BE2C (cell line): ENCODE measurements at places on chromosomes 2 and 18.
A peak's percentile ranks its signal among the peaks of the same experiment; 100 is the strongest.

GRCh38 chr2:120239488-120240287 is 13.0 kb upstream of the RALB start:
- DNase-seq = no peak

DNA sequence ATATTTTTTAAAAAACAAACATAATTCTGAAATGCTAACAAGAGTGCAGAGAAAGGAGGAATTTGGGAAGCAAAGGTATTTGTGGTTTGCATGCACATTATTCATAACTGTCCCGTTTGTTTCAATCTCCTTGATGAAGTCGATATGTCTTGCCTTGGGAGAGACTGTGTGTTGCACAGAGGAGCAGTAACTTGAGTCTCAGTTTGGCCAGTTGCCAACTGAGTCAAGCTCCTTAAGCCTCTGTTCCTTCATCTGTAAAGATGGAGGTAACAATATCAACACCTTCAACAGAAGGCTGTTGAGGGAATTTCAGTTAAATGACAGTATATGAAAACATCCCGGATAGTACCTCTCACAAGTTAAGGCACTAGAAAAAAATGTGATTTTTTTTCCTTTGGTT is 226.2 kb downstream of the ASXL3 start:
- no peak for DNase-seq

DNA sequence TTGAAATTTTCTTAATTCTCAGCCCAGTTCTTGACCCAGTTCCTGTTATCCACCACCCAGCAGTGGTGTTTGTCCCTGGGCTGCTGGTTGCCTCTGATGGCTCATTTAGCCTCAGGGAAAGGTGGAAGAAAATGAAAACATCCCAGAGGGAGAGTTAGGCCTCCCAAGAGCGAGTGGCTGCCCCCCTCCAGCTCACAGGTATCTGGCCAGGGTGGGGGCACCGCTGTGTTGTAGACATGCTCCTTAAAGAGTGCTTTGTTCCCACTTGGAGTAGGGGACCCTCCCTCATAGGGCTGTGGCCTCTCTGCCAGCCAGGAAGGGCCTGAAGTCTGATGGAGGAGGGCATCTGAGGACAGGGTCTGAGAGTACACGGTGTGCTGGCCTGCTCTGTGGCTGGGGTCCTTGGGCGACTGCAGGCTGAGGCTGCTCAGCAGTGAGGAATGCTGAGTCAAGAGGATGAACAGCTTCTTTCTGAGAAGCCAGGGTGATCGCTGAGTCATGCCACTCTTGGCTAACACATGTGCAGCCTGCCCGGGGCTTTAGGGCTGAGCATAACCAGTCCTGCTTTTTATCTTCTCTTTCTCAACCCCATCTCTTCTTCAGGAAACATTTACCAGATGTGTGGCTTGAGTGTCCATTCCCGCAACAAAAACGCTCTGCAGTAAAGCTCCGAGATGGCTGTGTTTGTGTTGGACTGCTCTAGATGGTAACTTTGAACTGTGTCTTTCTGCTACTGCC is 72.3 kb downstream of the IL1R2 start:
- peak; percentile 80 for DNase-seq

- DNase-seq = no peak
Measured at GRCh38 chr2:221997100-221997499, 301.7 kb downstream of the PAX3 start.

DNA sequence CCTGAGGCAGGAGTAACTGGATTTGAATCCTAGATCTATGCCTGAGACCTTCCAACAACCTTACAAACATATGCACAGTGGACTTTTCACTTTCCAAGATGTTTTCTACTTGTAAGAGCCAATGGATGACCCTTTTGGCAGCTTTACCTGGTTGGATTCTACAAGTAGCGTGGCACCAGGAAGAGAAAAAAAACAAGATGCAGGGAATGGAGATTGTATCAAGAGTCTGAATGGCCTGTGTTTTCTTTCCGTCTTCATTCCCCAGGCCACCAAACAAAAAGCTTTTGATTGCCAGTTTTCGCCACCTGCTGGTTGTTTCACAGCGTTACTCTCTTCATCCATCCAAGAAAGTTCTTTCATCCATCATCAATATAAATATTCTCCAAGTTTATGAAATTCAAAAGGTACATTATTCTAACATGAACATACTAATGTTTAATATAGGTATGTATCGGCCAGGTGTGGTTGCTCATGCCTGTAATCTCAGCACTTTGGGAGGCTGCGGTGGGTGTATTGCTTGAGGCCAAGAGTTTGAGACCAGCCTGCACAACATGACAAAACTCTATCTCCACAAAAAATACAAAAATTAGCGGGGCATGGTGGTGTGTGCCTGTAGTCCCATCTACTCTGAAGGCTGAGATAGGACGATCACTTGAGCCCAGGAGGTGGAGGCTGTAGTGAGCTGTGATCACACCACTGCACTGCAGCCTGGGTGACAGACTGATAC is 3.5 kb upstream of the BCL2 start:
- DNase-seq = peak; percentile 52

GRCh38 chr18:3683483-3683882 is 233.5 kb downstream of the TGIF1 start:
- DNase-seq = no peak

- DNase-seq = no peak
Measured at GRCh38 chr2:10720306-10720705, 1.1 kb upstream of the ATP6V1C2 start.

GRCh38 chr2:100017633-100018032 is 124.8 kb downstream of the AFF3 start:
- peak; percentile 32 for DNase-seq

DNA sequence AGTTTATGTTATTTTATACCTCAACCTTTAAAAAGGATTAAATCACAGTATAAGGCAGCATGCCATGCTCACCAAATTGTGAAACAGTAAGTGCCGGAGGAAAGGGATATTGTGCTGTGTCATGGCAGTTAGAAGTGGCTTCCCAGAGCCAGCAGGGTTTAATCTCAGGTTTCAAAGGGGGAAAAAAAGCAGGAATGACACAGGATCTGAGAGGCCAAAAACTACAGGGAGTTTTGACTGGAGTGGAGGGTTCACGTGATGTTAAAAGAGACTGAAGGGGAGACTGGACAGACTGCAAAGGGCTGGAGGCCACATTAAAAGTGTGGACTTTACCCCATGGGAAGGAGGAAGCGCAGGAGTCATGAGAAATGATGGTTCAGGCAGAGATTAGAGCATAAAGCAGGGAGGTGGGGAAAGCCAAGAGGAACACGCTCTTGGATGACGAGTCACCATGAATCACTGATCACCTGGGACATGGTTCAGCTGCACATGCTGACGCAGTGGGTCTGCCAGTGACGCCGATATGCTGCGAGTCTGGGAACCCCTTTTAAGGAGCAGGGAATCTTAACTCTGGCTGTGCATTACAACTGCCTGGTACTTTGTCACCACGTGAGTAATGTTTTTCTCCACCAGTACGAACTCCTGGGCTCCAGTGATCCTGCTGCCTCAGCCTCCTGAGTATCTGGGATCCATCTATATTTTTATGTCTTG is 6.1 kb downstream of the CHMP1B start:
- DNase-seq = no peak

DNA sequence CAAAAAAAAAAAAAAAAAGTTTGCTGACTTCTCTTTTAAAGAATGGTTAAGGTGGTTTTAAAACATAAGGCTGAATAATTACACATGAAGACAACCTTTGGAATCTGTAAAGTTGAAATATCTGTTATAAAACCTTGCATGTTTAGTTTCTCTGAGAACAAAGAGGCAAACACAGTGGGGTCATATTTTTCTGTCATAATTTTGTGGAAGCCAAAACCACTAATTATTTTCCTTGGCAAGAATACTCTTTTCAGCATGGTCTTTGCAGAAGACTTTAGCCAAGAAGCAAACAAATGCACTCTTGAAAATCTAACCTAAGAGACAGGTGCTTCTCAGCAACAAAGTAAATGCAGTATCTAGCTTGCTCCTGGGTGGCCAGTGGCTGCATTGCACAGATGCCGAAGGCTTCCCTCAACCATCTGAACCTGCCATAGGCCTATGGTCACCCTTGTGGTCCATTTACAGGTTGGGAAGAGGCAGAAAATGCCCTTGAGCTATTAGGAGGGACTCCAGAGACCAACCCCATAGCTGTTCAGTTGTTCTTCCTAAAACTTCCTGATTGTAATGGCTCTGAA is 44.8 kb downstream of the ZAP70 start:
- DNase-seq = no peak

GRCh38 chr2:160635488-160635887 is 141.9 kb upstream of the RBMS1 start:
- DNase-seq = no peak

DNA sequence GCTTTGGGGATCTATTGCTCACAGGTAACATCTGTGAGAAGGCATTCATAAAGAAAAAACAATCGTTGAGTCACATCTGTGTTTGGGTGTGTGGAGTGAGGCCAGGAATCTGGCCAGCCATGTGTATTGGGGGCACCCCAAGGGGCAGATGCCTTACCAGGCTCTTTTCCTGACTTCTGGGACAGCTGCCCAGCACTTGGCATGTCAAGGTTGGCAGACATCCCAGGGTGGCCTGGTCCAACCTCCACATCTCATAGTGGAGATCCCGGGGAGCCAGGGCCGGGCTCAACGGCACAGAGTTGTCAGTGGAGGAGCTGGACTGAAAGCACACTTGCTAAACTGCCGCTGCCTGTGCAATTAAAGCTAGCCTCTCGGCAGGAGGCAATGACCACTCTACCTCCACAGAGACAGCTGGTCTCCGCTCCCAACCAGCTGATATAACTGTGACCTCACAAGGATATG is 75.3 kb upstream of the MGAT4A start:
- no peak for DNase-seq

DNA sequence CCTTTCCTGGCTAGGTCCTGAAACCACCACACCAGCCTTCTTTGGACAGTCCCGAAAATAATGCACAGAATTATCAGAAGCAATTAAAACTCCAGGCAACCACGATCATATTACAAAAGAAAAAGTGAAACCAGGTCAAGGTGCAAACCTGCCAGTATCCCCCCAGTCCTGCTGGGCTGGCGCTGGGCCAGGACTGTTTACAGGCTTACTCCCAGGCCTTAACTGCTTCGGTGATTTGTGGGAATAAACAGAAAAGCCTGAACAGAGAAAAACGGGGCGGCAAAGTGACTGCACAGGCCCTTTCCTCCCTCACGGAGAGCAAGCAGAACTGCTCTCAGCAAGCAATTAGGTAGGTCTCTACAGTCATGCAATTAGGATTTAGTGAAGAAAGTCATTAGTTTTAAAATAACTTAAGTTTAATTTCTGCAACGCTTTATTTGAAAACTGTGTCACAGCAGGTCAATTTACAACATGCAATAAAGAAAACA is 1.3 kb downstream of the HDAC4 start:
- DNase-seq = peak; percentile 78

DNA sequence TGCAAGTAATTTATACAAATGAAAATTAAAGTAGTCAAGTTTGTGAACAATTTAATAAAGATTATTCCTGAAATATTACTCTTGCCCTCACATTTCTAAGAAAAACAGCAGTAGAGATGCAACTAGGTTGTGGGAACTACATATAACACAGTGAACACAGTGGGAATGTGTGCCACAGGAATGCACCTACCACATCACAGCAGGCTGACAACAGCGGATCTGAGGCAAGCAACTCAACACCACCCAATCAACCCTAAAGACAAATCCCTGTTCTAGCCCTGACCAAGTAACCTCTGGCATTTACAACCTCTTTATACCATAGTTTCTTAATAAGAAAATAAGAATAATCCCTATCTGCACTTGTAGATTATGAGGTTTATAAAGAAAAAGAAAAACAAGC is 23.4 kb downstream of the MBOAT2 start:
- DNase-seq = no peak

DNA sequence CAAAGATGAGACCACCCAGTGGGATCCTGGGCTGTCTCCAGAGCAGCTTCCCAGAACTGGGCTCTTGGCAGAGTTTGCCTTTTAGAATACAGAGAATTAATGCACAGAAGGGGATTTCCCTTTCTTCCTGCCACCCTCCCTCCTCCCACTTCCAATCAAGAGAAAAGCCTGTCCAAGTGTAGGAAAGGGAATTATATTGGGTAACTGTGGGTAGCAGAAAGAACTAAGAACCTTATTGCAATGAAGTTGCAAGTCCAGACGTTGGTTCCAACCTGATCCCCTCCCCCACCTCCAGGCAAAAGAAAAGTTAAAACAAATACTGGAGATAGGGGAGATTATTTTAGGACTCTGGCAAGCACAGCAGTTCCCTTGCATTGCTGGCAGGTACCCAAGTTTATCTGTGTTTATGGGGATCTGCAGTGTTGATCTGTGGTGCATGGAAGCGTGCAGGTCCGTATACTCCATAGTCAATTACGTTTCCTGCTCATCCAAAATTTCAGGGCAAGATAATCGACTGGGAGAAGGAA is 114.3 kb downstream of the PRKCE start:
- DNase-seq = peak; percentile 82

- DNase-seq = peak; percentile 35
Measured at GRCh38 chr2:74530239-74531187, 780 bp downstream of the HTRA2 start.

- DNase-seq = no peak
Measured at GRCh38 chr2:163637871-163638270, 97.9 kb downstream of the FIGN start.

- DNase-seq = no peak
Measured at GRCh38 chr2:204110338-204110741, 173.8 kb downstream of the ICOS start.

GRCh38 chr2:160408173-160408958 is 85.2 kb downstream of the RBMS1 start:
- peak; percentile 34 for DNase-seq

DNA sequence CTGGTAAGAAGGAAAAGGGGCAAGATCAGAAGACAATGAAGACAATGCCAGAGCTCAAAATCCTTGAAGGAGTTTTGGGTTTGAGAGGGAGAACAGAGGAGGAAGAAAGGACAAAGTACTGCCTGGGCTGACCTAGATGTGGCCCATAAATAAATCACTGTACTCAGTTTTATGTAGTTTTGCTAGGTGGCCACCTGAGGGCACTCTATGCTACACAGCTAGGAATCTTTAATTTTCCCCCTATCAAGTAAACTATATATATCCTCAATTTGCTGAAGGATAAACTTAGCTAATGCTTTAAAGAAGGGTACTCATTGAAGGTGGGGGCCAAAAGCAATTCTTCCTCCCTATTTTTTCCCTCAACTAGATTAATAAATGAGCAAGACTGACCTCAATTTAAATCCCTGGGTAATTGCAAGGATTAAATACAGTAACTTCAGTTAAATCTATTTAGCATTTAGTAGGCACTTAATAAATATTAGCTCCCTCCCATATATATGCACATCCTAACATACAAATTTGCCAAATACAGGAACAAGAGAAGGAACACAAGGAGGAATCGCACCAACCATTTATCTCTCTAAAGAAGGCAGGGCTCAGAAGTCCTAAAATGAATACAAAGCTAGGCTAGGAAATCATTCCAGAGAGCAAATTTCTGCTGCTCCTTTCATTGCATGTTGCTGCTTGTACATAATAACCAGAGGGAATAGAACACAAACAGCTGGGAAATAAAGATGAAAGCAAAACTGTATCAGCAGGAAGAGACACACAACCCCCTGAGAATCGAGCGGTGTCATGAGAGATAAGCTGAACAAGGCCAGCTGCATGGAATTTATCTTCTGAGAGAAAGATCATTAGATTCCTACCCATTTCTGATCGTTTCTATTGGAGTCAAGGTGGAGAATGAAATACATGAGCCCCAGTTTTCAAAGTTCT is 540.1 kb downstream of the NRXN1 start:
- DNase-seq = peak; percentile 7

- no peak for DNase-seq
Measured at GRCh38 chr2:117794668-117795067, 19.8 kb upstream of the DDX18 start.
